ENCODE measurements at places on chromosomes 13 and 19.

DNA sequence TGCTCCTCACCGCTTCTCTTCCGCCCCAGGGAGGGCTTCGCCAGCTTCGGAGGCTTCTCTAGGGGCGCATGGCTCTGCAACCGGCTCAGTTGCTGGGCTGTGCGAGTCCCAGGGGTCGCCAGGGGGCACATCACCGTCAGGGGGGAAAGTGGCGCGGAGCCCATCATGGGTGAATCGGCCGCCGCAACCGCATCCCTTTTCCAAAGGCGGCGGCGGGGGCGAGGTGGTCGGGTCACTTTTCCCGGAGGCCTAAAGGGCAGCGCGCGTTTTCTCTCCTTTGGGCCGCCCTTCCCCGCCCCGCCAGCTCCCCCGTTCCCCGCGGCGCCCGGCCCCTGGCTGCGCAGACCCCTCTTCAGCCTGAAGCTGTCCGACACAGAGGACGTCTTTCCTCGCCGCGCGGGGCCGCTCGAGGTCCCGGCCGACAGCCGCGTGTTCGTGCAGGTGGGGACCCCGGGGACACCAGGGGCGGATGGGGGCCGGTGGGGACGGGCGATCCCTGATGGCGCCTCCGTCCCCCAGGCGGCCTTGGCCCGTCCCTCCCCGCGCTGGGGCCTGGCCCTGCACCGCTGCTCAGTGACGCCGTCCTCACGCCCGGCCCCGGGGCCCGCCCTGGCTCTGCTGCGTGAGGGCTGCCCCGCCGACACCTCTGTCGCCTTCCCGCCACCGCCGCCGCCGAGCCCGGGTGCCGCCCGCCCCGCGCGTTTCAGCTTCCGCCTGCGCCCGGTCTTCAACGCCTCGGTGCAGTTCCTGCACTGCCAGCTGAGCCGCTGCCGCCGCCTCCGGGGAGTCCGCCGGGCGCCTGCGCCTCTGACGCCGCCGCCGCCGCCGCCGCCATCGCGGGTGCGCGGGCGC, 1.7 kb downstream of the TGFBR3L start:
- no peak for DNase-seq

- no peak for DNase-seq
Observed at GRCh38 chr13:31786011-31786410, 46.7 kb downstream of the RXFP2 start.

GRCh38 chr19:40690050-40690692, at the start of gene NUMBL:
Gene NUMBL, minus strand, starts transcription at chr19:40690651. Its CDS starts 168 bp downstream, at chr19:40690483.
- DNase-seq, result no peak

DNA sequence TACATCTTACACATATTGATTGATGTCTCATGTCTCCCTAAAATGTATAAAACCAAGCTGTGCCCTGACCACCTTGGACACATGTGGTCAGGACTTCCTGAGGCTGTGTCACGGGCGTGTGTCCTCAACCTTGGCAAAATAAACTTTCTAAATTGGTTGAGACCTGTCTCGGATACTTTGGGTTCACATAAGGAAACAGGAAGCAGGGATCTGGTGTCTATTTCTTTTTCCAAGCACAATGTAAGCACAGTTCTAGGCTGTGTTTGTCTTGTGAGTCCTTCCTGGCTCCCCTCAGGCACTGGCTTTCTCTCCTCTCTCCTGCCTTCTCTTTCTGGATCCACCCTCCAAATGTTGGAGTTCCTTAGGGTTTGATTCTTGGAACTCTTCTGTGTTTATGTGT, 27.6 kb upstream of the TPT1 start:
- DNase-seq, result no peak

GRCh38 chr19:19443283-19443682, 37.8 kb downstream of the GATAD2A start:
- no peak for DNase-seq

DNA sequence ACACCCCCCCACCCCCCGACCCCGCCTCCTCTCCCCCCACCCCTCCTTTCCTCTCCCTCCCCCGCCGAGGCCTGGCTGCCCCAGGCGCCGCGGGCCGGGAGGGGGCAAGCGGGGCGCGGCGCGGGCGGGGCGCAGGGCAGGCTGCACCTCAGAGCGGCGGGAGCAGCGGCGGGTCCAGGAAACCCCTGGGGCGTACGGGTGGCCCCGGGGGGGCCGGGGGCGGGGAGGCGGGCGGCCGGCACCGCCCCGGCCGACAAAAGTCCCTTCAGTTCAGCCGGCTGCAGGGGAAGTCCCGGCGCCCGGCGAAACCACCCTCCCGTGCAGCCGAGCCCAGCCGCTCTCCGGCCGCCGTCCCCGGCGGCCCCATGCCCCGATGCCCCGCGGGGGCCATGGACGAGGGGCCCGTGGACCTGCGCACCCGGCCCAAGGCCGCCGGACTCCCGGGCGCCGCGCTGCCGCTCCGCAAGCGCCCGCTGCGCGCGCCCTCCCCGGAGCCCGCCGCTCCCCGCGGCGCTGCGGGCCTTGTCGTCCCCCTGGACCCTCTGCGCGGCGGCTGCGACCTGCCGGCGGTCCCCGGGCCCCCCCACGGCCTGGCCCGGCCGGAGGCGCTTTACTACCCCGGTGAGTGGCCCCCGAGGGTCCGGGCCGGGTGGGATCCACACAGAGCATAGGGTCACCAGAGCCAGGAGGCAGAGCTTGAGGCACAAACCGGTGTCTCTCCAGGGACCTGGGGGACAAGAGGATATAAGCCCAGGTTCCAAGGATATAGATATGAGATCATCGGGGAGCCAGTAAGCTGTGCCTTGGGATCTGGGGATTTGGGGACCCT, at the start of gene BCL3:
BCL3 (plus strand) TSS at position 283 of the 829 bp plus-strand sequence; CDS start at position 366, 83 bp downstream.
- peak; percentile 58 for DNase-seq

GRCh38 chr19:17967257-17968051, 547 bp downstream of the KCNN1 start:
- DNase-seq, result no peak

GRCh38 chr13:88339271-88339741, 668.1 kb downstream of the SLITRK5 start:
- DNase-seq, result no peak

GRCh38 chr19:7516878-7517277, 975 bp downstream of the ZNF358 start:
- DNase-seq, result no peak
